Cardiac fibroblast (primary cell): ENCODE measurements at places on chromosomes 11 and 22.

- DNase-seq: peak; percentile 89
Observed at GRCh38 chr11:6248248-6248647, 9.4 kb downstream of the CNGA4 start.

- DNase-seq: no peak
Observed at GRCh38 chr11:122756417-122756816, 81.9 kb upstream of the CRTAM start.

DNA sequence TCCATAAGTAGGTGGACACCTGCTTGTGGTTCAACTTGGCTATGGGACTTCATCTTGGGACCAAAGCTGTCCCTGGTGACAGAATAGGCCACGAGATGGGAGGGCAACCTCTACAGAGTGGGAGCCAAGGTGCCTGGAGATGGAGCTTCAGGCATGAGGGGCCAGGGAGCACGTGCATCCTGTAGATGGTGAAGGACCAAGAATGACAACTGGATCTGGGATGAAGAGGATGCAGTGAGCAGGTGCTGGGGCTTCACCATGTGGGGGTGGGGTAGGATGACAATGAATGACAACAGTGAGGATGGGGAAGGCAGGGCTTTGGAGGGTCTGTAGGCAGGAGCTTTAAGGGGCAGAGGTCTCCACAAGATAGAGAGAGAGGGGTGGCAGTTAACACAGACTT is 372.0 kb upstream of the B3GAT1 start:
- DNase-seq: no peak

GRCh38 chr11:45638051-45638450 is 27.4 kb downstream of the CHST1 start:
- DNase-seq: no peak

GRCh38 chr11:45021692-45022141 is 71.0 kb upstream of the TP53I11 start:
- DNase-seq: peak; percentile 58
